ENCODE measurements at places on chromosomes 7 and 10. TPM values are rescaled to one million over a fixed set of nuclear protein-coding genes. Genes with fewer than 3 reads are reported as not detected.

The CCT6A gene
- total RNA-seq = 88.0 TPM

The H2BK1 gene
- not detected for total RNA-seq

The SEC61G gene
- total RNA-seq = 92.4 TPM

The HOGA1 gene
- total RNA-seq = 0.45 TPM

The SGCE gene
- 79.5 TPM for total RNA-seq

The RNF148 gene
- total RNA-seq = 8.7 TPM

The LRMDA gene
- 34.9 TPM for total RNA-seq

The BUD31 gene
- 69.8 TPM for total RNA-seq

The ETV1 gene
- total RNA-seq = 16.4 TPM
